Kasumi-1 (cell line): ENCODE measurements at places on chromosomes 6 and 20.

DNA sequence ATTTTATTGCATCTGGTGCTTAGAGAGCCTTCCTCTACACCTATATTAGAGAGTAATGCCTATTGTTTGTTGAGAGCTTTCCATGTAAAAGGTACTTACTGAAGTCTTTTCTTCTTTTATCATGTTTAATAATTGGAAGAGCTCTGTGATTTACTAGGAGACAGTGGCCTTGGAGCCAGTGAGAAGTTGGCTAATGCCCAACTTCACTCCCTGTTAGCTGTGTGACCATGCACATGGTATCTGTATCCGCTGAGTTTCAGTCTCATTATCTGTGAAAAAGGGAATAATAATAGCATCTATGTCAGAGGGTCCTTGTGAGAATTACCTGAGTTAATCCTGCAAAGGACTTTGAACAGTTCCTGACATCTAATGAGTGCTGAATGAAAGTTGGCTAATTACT lies 105.0 kb downstream of the CD109 start:
- DNase-seq: no peak

- no peak for DNase-seq
These were observed 2.0 kb upstream of the SMOC2 start for GRCh38 chr6:168438783-168439520.

GRCh38 chr6:6614983-6615349 lies 26.4 kb downstream of the LY86 start:
- no peak for DNase-seq

DNA sequence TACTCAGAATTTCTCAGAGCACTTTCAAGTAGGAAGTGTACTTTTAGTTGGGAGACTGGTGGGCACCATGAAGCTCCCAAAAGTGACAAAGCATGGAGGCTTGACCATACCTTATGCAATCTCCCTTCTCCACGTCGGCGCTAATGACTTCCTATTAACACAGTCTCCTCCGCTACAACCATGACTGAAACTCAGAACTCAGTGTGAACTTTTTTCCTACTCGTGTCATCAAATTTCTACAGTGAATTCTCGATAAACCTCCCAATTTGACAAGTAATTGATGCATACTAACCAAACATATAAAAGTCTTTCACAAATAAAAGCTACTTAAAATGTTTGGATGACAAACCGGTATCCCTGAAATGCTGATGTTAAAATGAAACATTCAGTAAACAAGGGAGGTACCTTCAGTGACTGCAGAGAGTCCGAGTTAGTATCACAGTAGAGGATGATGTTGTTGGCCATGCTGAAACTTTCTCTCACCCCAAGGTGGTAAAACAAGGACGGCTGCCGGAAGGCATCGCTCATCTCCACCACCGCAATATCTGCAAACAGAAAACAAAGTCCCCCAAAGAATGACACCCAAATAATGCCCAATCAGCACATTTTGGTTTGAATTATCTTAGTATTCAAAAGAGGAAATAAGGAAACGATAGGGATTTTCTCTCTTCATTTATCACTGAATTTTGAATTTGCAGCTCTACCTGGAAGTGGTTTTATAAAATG lies 72.1 kb downstream of the MAP3K5 start:
- DNase-seq: no peak

GRCh38 chr20:17029698-17030097 lies 197.1 kb upstream of the PCSK2 start:
- DNase-seq: no peak

- no peak for DNase-seq
These were observed 4.8 kb upstream of the GLP1R start for GRCh38 chr6:39043776-39044175.

- DNase-seq: no peak
These were observed 463.7 kb downstream of the PREX1 start for GRCh38 chr20:48364055-48364454.

GRCh38 chr20:23120936-23121750 lies 35.0 kb upstream of the CD93 start:
- DNase-seq: no peak

DNA sequence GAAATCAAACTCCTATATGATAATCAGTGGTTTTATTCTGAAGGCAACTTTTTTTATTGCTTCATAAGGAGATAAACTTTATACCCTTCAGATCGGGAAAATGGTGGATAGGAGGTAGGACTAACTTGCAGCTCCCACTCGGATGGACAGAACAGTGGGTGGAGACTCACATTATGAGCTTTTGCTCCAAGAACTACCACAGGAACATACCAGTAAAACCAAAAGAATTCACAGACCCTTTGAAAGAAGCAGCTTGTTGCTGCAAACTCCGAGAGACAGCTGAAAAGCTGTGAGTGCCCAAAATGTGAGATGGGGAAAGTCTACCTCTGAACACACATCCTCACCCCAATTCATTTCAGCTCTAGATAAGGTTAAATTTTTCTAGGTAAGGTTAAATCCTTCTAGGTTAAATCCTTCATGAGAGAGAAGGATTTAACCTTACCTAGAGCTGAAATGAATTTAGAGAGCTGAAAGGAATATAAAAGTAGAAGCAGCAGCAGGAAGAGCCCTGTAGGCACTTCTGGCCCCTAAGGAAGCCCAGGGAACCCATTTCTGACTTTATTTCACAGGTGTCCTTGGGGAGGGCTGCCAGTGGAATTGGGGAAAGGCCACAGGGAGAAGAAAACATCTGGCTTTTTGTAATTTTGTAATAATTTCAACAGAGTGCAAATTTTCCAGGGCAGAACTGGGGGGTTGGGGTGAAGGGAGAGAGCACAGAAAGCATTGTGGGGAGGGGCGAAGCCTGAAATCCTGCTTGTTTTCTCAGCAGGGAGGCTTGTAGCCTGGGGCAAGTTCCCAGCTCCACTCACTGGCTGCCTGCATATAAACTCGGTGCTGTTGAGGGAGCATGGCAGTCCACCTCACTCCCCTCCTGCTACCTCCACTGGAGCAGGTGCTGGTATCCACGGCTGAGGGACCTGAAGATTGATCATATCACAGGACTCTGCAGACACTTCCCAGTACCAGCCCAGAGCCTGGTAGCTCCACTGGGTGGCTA lies 65.9 kb upstream of the HCRTR2 start:
- DNase-seq: no peak

GRCh38 chr6:3232017-3232945 lies 4.8 kb upstream of the TUBB2B start:
- no peak for DNase-seq

- peak; percentile 56 for DNase-seq
These were observed 620 bp downstream of the HIVEP1 start for GRCh38 chr6:12012558-12013306.

DNA sequence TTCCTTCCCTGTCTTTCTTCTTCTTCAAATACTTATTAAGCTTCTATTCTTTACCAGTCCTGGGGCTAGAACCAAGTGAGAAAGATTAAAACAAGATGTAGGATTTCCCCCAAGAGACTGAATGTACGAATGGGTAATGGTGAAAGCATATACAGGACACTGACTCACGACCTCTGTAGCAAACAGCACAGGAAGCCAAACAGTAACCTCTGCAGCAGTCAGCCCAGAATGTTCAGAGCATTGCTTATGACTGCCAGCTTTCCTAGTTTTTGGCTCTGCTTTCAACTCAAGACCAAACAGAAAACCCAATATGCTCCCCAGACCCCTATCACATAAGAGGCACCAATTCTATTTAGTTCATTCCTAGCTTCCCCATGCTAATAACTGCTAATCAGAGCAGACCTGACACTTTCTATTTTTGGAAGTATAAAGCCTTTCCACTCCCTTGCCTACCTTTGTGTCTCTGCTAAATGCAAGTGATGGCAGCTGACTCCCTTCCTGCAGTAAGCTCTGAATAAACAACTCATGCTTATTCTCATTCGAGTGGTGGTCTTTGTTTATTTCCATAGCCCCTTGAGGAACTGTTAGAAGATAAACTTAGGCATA lies 690.6 kb downstream of the EPM2A start:
- DNase-seq: no peak

DNA sequence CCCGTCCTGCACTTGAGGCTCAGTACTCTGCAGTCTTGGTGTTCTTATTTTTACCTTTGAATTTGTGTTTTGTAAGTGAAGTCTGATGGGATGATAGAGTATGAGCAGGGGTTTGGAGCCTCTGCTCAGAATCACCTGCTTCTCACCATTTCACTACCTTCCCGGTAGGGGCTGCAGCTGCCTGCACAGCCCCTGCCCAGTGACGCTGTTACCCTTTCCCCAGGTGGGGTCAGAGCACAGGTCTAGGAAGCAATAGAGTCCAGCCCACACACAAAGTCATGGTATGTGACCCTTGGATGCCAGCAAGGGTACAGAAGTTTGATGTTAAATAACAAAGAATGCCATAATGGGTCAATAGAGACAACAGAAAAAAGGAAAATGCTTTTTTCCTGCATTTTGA lies 101.8 kb upstream of the TCF21 start:
- no peak for DNase-seq

DNA sequence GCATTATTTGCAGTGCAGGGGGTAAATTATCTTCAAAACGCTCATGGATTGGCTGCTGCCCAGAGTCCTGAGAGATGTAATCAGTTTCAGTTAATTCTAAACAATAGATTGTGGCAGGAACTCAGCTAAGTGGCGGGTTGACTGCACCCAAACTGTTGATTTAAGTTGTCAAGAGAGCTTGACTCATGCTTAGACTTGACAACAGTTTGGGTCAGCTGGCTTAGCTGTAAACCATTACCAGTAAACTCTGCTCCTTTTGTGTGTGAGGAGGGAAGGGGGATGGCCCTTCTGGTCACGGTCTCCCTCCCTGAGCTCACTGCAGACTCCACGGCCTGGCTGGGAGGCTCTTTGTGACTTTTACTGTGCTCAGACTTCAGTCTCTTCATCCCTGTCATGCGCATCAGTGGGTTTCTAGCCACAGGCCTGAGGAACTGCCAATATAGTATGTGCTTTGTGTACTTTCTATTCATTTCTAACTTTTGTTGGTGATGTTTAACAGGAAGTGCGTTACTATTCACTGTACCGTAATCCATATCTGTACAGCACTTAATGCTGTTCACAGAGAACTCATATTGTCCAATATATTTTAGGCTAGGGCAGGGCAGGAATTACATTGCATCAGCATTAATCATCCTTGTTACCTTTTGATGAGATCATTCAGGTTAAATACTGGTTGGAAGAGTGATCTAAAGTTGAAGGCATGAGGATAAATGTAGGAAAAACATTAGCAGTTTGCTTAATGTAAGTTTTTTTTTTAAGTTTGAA lies 488.3 kb downstream of the CDKAL1 start:
- no peak for DNase-seq
